Stimulated activated CD8-positive, alpha-beta memory T cell treated with anti-CD3 and anti-CD28 coated beads, Interleukin-4, amount 100 ng/mL, for 24 hours (primary cell): ENCODE measurements at places on chromosomes 5 and 9.

DNA sequence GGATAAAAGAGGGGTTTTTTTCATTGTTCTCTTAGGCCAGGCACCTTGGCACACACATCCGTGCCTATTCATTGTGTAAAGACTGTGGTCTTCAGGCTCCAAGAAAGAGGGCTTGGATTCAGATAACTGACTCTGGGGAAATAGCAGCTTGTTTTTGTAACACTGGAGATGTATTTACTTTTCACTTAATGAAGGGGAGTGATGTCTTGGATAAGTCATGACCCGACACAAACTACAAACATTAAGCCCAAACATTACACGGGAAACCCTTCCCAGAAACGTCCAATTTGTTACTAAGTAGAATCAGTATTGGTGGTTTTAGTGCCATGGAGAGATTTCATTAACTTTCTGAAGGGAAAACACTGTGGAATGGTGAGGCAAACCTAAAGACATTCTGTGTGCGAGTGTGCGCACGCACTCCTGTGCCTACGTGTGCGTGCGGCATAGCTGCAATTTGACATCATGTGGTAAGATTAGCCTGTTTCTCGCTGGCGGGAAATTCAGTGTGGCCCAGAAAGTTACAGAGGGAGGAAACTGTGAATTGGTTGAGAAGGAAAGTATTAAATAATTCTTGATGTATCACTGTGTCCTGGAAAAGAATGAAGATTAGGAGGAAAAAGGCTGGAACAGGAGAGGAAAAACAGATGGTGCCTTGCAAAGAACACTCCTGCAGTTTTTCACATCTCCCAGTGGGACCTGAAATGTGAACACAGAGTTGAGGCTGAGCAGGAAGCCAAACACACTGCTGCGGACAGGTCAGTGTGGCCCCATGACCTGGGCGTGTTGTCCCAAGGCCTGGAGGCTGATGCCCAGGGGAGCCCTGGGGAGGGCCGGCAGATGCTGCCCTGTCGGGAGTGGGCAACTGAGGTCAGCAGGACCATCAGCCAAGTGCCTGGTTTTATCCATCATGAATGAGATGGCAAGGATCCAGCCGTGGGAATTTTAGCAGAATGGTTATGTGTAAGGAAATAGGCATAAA lies 108.5 kb downstream of the GAS1 start:
- DNase-seq: no peak

DNA sequence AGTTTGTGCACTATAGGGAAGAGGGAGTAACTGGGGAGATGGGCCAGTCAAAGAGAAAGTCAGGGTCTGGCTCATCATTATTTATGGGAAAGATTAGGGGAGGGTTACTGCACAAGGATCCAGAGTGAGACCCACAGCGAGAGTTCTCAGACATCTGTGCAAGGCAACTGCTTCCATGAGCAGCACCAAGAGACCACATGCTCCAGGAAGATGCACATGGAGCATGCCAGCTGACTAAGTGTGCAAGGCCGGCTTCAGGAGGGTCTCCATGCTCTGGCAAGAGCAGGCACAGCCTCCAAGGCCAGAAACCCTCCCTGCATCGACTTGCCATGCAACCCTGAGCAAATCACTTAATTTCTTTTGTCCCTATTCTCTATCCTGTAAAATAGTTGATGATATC lies 616.9 kb downstream of the CSNK1G3 start:
- no peak for DNase-seq

DNA sequence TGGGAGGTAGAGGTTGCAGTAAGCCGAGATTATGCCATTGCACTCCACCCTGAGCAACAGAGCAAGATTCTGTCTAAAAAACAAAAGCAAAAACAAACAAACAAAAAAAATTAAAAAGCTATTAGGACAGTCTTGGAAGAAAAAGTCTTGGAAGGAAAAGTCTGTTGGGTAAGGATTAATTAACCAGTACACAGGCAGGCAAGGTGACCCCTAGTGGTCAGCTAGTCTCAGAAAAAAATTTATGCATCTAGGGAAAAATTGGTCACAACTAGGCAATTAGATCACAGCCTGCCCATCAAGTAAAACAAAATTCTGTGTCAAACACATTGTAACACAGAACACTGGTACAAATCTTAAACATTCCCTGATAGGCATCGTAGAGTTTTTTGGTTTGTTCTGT lies 6.7 kb upstream of the ANKRD18B start:
- no peak for DNase-seq

GRCh38 chr5:11432116-11432515 lies 472.1 kb downstream of the CTNND2 start:
- DNase-seq: no peak

DNA sequence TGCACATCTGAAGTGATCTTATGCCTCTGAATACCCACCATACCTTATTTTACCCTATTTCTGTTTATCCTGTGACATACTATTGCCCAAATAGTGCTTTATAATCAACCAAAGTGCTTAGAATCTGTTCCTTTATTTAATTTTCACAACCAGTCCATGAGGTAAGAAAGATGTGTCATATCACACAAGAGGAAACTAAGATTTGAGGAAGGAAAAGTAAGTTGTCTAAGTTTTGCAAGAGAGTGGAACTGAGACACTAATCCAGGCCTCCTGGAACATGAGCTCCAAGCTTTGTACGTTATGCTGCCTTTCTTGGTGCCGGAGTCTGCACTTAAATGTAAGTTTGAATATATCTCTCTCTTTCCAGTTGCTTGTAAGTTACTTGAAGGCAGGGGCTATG lies 17.2 kb downstream of the KDM3B start:
- DNase-seq: no peak
